Cardiac atrium fibroblast (primary cell): ENCODE measurements at places on chromosomes 3 and 15. TPM values are rescaled to one million over a fixed set of nuclear protein-coding genes. Genes with fewer than 3 reads are reported as not detected.

The PHC3 gene
- total RNA-seq: 14.4 and 17.7 TPM in 2 replicates

The SCG5 gene
- 2.6 and 3.2 TPM in 2 replicates for total RNA-seq

The UBA7 gene
- 21.7 and 27.5 TPM in 2 replicates for total RNA-seq

The ZNF385D gene
- total RNA-seq: 0.72 and 1.5 TPM in 2 replicates

The DYNC1LI1 gene
- total RNA-seq: 28.5 and 29.5 TPM in 2 replicates

The NCEH1 gene
- 5.4 and 10.4 TPM in 2 replicates for total RNA-seq
